ENCODE measurements at places on chromosomes 7 and 10. TPM values are rescaled to one million over a fixed set of nuclear protein-coding genes. Genes with fewer than 3 reads are reported as not detected.

STAG3 gene
- not detected for total RNA-seq

MAT1A gene
- total RNA-seq = 9.6 TPM

DNA sequence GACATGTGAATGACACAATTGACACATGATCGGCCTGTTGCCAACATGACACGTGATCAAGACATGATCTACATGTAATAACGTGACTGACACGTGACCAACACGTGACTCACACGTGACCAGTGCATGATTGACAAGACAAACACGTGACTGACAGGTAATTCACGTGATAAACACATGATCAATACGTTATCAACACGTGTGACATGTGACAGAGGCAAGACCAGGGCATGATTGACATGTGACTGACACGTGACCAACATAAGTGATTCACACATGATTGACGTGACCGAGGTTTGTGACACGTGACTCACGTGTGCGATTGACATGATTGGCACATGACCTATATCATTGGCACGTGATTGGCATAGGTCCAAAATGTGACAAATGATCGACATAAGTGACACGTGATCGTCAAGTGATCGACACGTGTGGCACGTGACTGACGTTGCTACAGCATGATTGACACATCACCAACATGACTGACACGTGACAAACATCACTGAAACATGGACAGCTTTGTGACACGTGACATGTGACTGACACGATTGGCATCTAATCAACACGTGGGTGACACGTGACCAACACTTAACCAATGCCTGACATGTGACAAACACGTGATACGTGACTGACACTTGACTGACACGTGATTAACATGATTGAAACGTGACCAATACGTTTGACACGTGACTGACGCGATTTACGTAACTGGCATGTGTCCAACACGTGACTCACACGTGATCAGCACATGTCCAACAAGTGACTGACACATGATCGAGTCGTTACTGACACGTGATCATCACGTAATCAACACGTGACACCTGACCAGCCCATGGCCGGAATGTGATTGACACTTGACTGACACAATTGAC lies 23.0 kb downstream of the CRPPA start:
- H3K4me3 ChIP-seq = no peak overlapping the region
- peak; percentile 24 for DNase-seq
- H3K4me1 ChIP-seq = no peaks in the 10 kb centered on the region
- no peaks in the 10 kb centered on the region for H3K36me3 ChIP-seq
- H3K27me3 ChIP-seq = no peaks in the 10 kb centered on the region

DNA sequence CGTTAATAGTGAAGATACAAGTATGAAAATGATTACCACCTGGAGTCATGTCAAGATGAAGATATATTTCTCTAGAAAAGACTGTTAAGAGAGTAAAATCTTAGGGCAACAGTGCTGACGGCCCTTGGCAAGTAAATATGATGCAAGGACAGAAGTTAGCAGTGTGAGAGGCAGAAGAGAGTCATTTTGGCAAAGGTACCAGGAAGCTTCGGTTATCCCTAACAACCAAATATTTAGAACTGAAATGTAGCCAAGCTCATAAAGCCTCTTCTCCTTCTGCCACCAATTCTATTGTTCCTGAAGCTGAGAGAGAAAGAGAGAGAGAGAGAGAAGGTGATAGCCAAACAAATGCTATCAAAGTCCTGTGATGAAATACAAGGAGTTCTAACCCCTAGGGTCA lies 109.6 kb downstream of the MACC1 start:
- no peaks in the 10 kb centered on the region for H3K4me1 ChIP-seq
- DNase-seq = no peak
- H3K27me3 ChIP-seq = no peaks in the 10 kb centered on the region
- H3K36me3 ChIP-seq = no peaks in the 10 kb centered on the region

- H3K36me3 ChIP-seq = peaks cover 2% of the 10 kb centered on the region
- no peak overlapping the region for H3K4me3 ChIP-seq
- no peaks in the 10 kb centered on the region for H3K4me1 ChIP-seq
- no peaks in the 10 kb centered on the region for H3K27me3 ChIP-seq
- no peak for DNase-seq
These were observed 10.0 kb upstream of the GARIN1A start for GRCh38 chr7:128662091-128662490.
